ENCODE measurements at places on chromosomes 16 and 17. TPM values are rescaled to one million over a fixed set of nuclear protein-coding genes. Genes with fewer than 3 reads are reported as not detected.

The RCVRN gene
- not detected for total RNA-seq

DNA sequence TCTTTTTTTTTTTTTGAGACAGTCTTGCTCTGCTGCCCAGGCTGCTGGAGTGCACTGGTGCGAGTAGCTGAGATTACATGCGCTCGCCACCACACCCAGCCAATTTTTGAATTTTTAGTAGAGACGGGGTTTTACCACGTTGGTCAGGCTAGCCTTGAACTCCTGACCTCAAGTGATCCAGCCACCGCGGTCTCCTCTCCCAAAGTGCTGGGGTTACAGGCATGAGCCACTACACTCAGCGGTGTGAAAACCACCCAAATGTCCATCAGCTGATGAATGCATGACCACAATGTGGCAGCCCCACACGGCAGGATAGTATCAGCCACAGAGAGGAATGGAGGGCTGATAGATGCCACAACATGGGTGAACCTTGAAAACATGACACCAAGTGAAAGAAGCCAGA is 2.1 kb downstream of the P2RX5 start:
- H3K4me3 ChIP-seq: no peak overlapping the region
- H3K36me3 ChIP-seq: no peaks in the 10 kb centered on the region
- no peak for DNase-seq
- H3K27me3 ChIP-seq: peaks cover 17% of the 10 kb centered on the region
- no peak overlapping the region for H3K27ac ChIP-seq

GRCh38 chr16:69712914-69713581 is 13.3 kb downstream of the NQO1 start:
- H3K4me3 ChIP-seq: no peak overlapping the region
- no peak for DNase-seq
- H3K27ac ChIP-seq: no peak overlapping the region
- H3K27me3 ChIP-seq: no peaks in the 10 kb centered on the region
- H3K36me3 ChIP-seq: peaks cover 61% of the 10 kb centered on the region

GRCh38 chr17:50676065-50676975 is 31.4 kb downstream of the ANKRD40 start:
- no peak overlapping the region for H3K27ac ChIP-seq
- H3K4me1 ChIP-seq: peaks cover 7% of the 10 kb centered on the region
- no peak for DNase-seq
- no peak overlapping the region for H3K4me3 ChIP-seq
- H3K27me3 ChIP-seq: no peaks in the 10 kb centered on the region

GRCh38 chr17:8740486-8740885 is 4.2 kb downstream of the CCDC42 start:
- peaks cover 13% of the 10 kb centered on the region for H3K27me3 ChIP-seq
- no peak overlapping the region for H3K27ac ChIP-seq
- no peaks in the 10 kb centered on the region for H3K36me3 ChIP-seq
- DNase-seq: no peak
- H3K4me3 ChIP-seq: no peak overlapping the region
- H3K4me1 ChIP-seq: no peaks in the 10 kb centered on the region

The ZNF18 gene
- 11.7 TPM for total RNA-seq

- H3K27me3 ChIP-seq: no peaks in the 10 kb centered on the region
- H3K4me3 ChIP-seq: no peak overlapping the region
- no peak for DNase-seq
- H3K36me3 ChIP-seq: no peaks in the 10 kb centered on the region
Measured at GRCh38 chr16:86651823-86652222, 73.5 kb downstream of the FOXL1 start.

The HS3ST3B1 gene
- 4.3 TPM for total RNA-seq

GRCh38 chr16:30930160-30930571 is 6.8 kb downstream of the FBXL19 start:
- H3K4me1 ChIP-seq: no peaks in the 10 kb centered on the region
- no peaks in the 10 kb centered on the region for H3K27me3 ChIP-seq
- DNase-seq: no peak
- no peak overlapping the region for H3K4me3 ChIP-seq

GRCh38 chr17:34371405-34372100 is 8.5 kb upstream of the CCL1 start:
- H3K4me3 ChIP-seq: no peak overlapping the region
- H3K27me3 ChIP-seq: peaks cover 19% of the 10 kb centered on the region
- DNase-seq: no peak
- H3K27ac ChIP-seq: no peak overlapping the region

- H3K27me3 ChIP-seq: no peaks in the 10 kb centered on the region
- H3K36me3 ChIP-seq: peaks cover 7% of the 10 kb centered on the region
- H3K27ac ChIP-seq: no peak overlapping the region
Measured at GRCh38 chr17:9937241-9937761, 32.2 kb upstream of the RCVRN start.

- no peaks in the 10 kb centered on the region for H3K27me3 ChIP-seq
- peaks cover 14% of the 10 kb centered on the region for H3K4me1 ChIP-seq
- H3K4me3 ChIP-seq: no peak overlapping the region
- no peaks in the 10 kb centered on the region for H3K36me3 ChIP-seq
- DNase-seq: peak; percentile 79
Measured at GRCh38 chr16:74743668-74744299, 30.8 kb downstream of the FA2H start.

- no peaks in the 10 kb centered on the region for H3K36me3 ChIP-seq
- no peaks in the 10 kb centered on the region for H3K4me1 ChIP-seq
- peak; percentile 59 for DNase-seq
- H3K27me3 ChIP-seq: no peaks in the 10 kb centered on the region
Measured at GRCh38 chr17:10648956-10649355, 8.2 kb downstream of the MYH3 start.

DNA sequence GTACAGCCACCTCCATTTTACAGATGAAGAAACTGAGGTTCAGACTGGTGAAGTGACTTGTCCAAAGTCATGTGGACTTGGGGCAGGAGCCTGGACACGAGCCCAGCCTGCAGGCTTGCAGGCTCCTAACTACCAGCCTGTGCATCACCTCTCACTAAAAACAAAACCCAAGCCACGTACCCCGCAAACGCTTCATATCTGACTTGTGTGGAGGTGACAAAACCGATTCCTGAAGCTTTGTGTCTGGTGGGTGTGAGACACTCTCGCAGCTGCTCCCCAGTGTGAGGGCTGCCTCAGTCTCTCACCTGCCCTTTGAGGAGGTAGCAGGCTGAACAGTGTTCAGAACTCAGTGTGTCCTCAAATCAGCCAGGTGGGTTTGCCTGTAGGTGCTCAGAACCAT is 8.4 kb downstream of the HNF1B start:
- H3K36me3 ChIP-seq: no peaks in the 10 kb centered on the region
- H3K4me3 ChIP-seq: no peak overlapping the region

Measured in IMR-90 (cell line).